A549 treated with RU486 at 1 μM for 4 hours (cell line): ENCODE measurements at places on chromosomes 2 and 18. TPM values are rescaled to one million over a fixed set of nuclear protein-coding genes. Genes with fewer than 3 reads are reported as not detected.

SLC38A11 gene
- not detected in 5 replicates for total RNA-seq

PLB1 gene
- 1.1 to 2.6 TPM (median 1.9 TPM) in 5 replicates for total RNA-seq

TEKT4 gene
- not detected in 5 replicates for total RNA-seq

PTPN2 gene
- 20.5 to 24.4 TPM (median 22.2 TPM) in 5 replicates for total RNA-seq

SP5 gene
- total RNA-seq, result 0.05 TPM in 1 of 5 replicates, not detected in the others

CERKL gene
- total RNA-seq, result 0.17 to 0.32 TPM (median 0.24 TPM) in 5 replicates

SLC39A10 gene
- 8.5 to 21.9 TPM (median 21.2 TPM) in 5 replicates for total RNA-seq

REG1B gene
- total RNA-seq, result not detected in 5 replicates

CAPN14 gene
- 0.03 to 0.07 TPM (median 0.05 TPM) in 3 of 5 replicates, not detected in the others for total RNA-seq

LRATD1 gene
- total RNA-seq, result 0.06 to 0.07 TPM in 2 of 5 replicates, not detected in the others

TSPYL6 gene
- total RNA-seq, result not detected in 5 replicates

NCKAP1 gene
- total RNA-seq, result 51.4 to 110 TPM (median 101 TPM) in 5 replicates

PNO1 gene
- 55.1 to 61.7 TPM (median 56.8 TPM) in 5 replicates for total RNA-seq

EGR4 gene
- 0.17 to 0.37 TPM (median 0.27 TPM) in 5 replicates for total RNA-seq

SLC14A1 gene
- not detected in 5 replicates for total RNA-seq

APOB gene
- 0.39 TPM in 1 of 5 replicates, not detected in the others for total RNA-seq

PPP1R1C gene
- total RNA-seq, result 1.7 to 3.3 TPM (median 1.8 TPM) in 5 replicates

SCTR gene
- not detected in 5 replicates for total RNA-seq

NPHP1 gene
- 5.0 to 8.8 TPM (median 6.9 TPM) in 5 replicates for total RNA-seq

B3GNT2 gene
- total RNA-seq, result 14.0 to 34.9 TPM (median 31.1 TPM) in 5 replicates

STEAP3 gene
- 34.1 to 46.9 TPM (median 41.3 TPM) in 5 replicates for total RNA-seq
